ENCODE measurements at places on chromosomes 6 and 20. TPM values are rescaled to one million over a fixed set of nuclear protein-coding genes. Genes with fewer than 3 reads are reported as not detected.

The SLC22A7 gene
- total RNA-seq = not detected

The BTNL2 gene
- total RNA-seq = not detected

The HLA-DMA gene
- 2.9 TPM for total RNA-seq

The GTPBP2 gene
- total RNA-seq = 277 TPM

The ZNF292 gene
- 17.1 TPM for total RNA-seq

The MACROD2 gene
- 2.3 TPM for total RNA-seq

The RIPPLY2 gene
- total RNA-seq = not detected

The RNGTT gene
- 14.6 TPM for total RNA-seq

The CDH4 gene
- 25.0 TPM for total RNA-seq

The TSPO2 gene
- not detected for total RNA-seq

The CAP2 gene
- 12.3 TPM for total RNA-seq

The PDE10A gene
- total RNA-seq = 1.8 TPM

The TEAD3 gene
- total RNA-seq = 11.1 TPM

The DEF6 gene
- 17.8 TPM for total RNA-seq
